Endothelial cell (in vitro differentiated cells): ENCODE measurements at places on chromosomes 12 and 14. TPM values are rescaled to one million over a fixed set of nuclear protein-coding genes. Genes with fewer than 3 reads are reported as not detected.
A peak's percentile ranks its signal among the peaks of the same experiment; 100 is the strongest.

GRCh38 chr14:88321692-88322503, 1.2 kb downstream of the KCNK10 start:
- DNase-seq, result no peak

DNA sequence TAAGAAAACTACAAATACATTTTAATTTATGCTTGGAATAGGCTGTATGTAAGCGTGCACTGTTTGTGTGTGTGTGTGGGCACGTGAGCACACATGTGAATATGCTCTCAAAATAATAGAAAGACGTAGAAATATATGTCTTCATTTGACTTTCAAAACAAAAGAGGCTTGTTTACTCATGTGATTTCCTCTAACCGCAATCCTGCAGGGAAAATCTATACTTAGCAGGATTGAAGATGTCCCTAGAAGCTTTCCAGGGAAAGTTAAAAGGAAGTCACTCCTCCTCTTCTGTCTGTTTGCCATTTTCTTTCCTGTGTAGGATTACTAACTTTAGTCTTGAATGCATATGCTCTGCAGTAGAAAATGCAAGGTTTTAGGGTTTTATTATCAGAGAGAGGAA, 404.7 kb downstream of the MDGA2 start:
- no peak for DNase-seq

DNA sequence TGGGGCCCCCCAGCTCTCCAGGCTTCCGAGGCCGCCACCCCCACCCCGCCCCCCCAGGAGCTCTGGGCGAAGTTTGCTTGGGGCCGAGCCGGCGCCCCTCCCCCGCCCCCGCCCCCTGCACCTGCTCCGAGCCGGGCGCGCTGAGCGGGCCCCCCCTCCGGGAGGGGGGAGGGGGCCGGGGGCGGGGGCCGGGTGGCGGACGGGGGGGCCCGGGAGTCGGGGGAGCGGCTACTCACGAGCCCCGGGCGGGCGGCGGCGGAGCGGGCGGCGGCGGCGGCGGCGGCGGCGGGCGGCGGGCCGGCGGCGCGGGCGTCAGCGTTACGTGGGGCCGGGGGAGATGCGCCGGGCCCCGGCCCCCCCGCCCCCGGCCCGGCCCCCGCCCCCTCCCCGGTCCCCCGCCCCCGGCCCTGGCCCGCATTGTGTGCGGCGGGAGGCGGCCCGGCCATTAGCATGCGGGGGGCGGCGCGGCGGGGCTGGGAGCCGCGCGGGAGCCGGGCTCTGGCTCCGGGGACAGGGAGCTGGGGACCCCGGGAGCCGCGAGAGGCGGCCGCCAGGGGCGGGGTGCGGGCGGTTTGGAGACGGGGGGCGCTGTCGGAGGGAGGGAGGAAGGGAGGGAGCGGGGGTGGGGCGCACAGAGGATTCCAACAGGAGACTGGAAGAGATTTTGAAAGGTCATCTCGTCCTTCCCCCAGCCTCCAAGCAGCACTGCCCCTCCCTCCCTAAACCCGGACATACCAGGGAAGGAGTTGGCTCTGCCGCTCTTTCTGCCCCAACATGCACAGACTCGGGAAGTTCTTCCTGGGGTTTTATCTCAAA, at the start of gene ZNF219:
Gene ZNF219, minus strand, starts transcription at position 580 of the 816 bp plus-strand sequence. CDS start 5,064 bp downstream, outside the sequence.
- peak; percentile 48 for DNase-seq

GRCh38 chr12:42638697-42639096, 49.2 kb upstream of the PRICKLE1 start:
- DNase-seq, result no peak

DNA sequence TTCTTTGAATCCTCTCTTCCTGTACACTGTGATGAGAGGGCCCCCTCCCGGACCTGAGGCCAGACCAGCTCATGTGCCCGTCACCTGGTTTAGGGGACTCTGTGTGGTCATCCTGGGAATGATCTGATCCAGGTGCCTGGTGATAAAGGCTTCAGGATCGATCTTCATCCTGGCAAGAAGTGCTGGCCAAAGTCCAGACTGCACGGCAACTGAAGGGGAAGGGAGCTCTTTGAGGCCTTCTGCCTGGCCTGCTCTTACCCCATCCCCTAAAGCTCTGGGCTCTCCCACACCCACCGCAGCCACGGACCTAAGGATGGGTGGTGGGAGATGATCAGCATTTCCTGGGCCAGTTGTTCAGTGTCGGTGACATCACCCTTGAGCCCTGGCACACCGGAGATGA, 31.8 kb downstream of the GCN1 start:
- DNase-seq, result no peak

GRCh38 chr12:88703790-88704189, 123.5 kb upstream of the KITLG start:
- DNase-seq, result no peak

GRCh38 chr14:105090493-105091053, 25.3 kb upstream of the GPR132 start:
- peak; percentile 95 for DNase-seq

GRCh38 chr14:71460091-71460490, 472.1 kb upstream of the RGS6 start:
- no peak for DNase-seq

DNA sequence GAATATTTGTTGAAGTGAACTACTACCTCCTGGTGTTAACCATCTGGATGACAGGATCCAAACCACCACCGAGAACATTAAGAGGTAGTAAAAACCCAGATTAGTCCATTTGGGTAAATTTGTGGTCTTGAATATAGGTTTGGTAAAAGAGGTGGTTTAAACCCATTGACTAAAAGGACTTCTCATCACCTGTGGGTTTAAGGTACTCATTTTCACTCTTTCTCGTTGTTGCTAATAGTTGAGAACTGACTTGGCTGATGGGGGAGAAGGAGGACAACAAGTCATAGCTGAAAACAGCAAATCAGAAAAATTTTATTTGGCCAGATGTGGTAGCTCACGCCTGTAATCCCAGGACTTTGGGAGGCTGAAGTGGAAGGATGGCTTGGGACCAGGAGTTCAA, 59.2 kb downstream of the ACADS start:
- no peak for DNase-seq

- DNase-seq, result no peak
Measured at GRCh38 chr12:98873776-98874175, 228.7 kb downstream of the APAF1 start.

DNA sequence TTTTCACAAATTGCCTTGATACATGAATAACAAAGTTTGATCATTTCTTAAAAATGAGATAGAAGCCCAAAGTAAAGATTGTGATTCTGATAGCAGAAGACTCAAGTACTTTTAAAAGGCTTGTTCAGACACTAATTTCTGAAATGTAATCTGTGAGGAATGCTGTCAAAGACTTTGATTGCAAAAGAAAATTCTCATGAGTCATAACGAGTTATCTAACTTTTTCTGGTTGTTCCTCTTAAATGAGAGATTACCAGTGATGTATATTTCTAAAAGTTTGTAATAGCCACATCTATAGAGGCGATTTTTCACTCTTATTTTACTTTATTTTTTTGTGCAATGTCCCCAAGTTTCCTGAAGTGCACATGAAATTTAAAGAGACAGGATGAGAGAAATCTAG, 7.0 kb downstream of the PYGL start:
- no peak for DNase-seq

DNA sequence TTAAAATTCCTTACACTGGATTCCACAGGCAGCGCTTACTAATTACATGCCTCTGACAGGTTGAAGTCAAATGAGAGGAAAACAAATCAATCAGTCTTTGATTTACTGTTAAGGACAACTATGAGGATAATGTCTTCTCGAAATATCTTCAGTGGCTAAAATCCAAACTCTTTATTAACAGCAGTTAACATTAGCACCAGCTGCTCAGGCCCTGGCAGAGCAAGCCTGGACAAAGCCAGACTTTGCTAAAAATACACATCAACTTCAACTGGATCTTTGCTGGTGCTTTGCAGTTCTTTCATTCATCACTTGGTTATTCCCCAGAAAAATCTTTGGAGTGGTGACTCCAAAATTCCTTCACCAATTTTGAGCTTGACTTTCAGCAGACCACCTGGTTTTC, 98.7 kb downstream of the HECTD4 start:
- no peak for DNase-seq

DNA sequence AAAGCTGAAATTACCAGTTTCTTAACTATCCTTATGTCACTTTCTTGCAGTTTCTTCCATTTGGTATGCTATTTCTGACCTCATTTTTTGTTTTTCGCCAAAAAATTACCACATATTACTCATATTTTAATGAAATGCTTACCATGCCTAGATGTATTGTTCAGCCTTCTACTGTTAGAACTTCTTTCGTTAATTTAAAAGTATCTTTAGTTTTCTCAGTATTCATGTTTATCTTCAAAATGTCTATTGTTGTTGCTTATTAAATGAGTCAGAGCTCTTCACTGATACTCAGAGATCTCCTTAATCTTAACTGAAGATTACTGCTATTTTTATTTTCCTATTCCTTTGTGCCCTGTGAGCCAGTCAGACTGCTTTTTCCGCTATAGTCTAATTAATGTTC, 20.5 kb downstream of the RAP1B start:
- DNase-seq, result no peak

GRCh38 chr14:69101331-69101826, 51.5 kb downstream of the DCAF5 start:
- DNase-seq, result no peak

DNA sequence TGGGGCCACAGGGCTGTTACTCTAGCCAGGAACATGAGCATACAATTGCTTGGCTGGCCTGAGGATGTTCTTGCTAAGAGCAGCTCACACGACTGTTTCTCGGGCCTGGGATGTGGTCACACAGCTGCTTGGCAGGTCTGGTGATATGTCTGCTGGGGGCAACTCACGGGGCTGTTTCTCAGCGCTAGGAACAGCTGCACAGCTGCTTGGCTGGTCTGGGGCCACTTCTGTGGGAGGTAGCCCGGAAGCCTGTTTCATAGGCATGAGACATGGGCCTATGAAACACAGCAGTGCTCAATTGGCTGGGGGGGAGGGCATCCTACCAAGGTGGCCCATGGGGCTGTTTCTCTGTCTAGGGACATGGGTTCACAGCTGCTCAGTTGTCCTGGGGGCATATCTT, 73.4 kb upstream of the DDHD1 start:
- DNase-seq, result no peak

DNA sequence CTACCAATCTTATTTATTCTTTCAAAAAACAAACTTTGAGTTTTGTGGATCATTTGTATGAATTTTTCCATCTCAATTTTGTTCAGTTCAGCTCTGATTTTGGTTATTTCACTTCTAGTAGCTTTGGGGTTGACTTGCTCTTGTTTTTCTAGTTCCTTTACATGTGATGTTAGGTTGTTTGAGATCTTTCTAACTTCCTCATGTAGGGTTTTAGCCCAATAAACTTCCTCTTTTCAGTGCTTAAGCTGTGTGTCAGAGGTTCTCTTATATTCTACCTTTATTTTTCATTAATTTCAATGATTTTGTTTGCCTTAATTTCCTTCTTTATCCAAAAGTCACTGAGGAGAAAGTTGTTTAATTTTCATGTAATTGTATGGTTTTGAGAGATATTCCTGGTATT, 860.4 kb upstream of the FBXO33 start:
- no peak for DNase-seq

GRCh38 chr14:49849213-49849847, 3.3 kb downstream of the NEMF start:
- no peak for DNase-seq

- no peak for DNase-seq
Measured at GRCh38 chr12:1566449-1567135, 27.8 kb downstream of the FBXL14 start.

DNA sequence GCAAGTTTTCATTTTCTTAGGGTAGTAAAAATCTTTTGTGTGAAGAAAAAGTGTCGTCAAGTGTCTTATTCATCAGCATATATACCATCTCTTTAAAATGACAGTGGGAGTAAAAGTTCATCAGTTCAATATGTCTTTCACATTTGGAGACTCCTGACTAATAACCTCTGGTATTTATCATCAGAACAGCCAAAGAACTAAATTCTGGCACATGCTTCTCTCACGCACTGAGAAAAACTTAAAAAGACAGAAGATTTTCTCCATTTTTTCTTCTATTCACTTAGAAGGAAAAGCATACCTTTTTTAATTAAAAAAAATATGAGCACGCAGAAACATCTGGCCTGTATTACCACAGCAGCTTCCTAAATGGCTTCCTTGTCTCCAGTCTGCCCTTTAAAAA, 265.7 kb downstream of the AKAP6 start:
- no peak for DNase-seq

- no peak for DNase-seq
Measured at GRCh38 chr12:92145481-92145730, 240 bp downstream of the BTG1 start.

GRCh38 chr12:75481774-75482173, 1.2 kb downstream of the GLIPR1 start:
- no peak for DNase-seq

- no peak for DNase-seq
Measured at GRCh38 chr12:98893126-98893674, 248.1 kb downstream of the APAF1 start.

- DNase-seq, result no peak
Measured at GRCh38 chr14:101369194-101369915, 191.9 kb upstream of the DIO3 start.

- DNase-seq, result no peak
Measured at GRCh38 chr12:3168223-3169221, 91.3 kb downstream of the TSPAN9 start.

DNA sequence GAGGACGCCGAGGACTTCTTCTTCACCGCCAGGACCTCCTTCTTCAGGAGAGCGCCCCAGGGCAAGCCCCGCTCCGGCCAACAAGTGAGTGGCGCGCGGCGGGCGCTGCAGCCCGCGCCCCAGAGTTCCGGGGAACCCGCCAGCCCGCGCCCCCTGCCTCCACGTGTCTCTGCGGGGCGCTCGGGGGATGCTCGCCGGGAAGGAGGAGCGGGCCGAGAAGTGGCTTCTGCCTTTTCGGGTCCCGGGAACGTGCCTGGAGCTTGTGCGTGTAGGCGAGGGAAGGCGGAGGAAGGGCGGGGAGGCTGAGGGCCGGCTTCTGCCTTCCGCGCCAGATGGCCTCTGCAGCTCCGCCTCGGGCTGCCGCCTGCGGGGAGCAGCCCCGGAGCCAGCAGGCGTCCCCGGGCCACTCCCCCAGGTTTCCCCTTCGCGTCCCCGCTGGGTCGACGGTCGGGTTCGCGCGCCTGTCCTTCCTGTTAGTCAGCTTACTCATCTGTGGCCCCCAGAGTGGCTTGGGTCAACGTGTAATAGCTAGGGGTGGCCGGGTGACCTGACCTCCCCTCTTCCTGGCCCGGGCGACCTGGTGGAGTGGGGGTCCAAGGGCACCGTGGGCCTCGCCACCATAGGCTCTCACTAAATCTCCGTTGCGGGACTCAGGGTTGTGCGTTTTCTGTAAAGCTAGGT, 505 bp downstream of the RASSF3 start:
- peak; percentile 64 for DNase-seq

The TTC8 gene
- 10.0 TPM for total RNA-seq

The GDF3 gene
- 77.7 TPM for total RNA-seq

The JPH4 gene
- 0.64 TPM for total RNA-seq

The PLA2G1B gene
- not detected for total RNA-seq

The ETFBKMT gene
- total RNA-seq, result 3.6 TPM

The CISTR gene
- total RNA-seq, result 1.4 TPM

The NYNRIN gene
- 49.0 TPM for total RNA-seq

The BICDL1 gene
- 2.8 TPM for total RNA-seq

The ADAMTS20 gene
- total RNA-seq, result 0.15 TPM

The GNB3 gene
- 9.0 TPM for total RNA-seq

The RD3L gene
- not detected for total RNA-seq

The RPGRIP1 gene
- total RNA-seq, result 1.5 TPM

The BRI3BP gene
- total RNA-seq, result 1.4 TPM
